ENCODE measurements at places on chromosomes 1 and 21. TPM values are rescaled to one million over a fixed set of nuclear protein-coding genes. Genes with fewer than 3 reads are reported as not detected.

Gene MAP3K6
- polyA plus RNA-seq, result 14.9 TPM

Gene FMO5
- polyA plus RNA-seq, result 2.4 TPM

Gene PRRX1
- polyA plus RNA-seq, result 179 TPM

Gene DNM3
- 1.9 TPM for polyA plus RNA-seq

Gene CPLANE2
- 4.9 TPM for polyA plus RNA-seq

Gene PTPN7
- polyA plus RNA-seq, result 1.1 TPM

Gene CD34
- polyA plus RNA-seq, result 151 TPM

Gene SH2D5
- polyA plus RNA-seq, result 0.44 TPM

Gene CLEC20A
- polyA plus RNA-seq, result not detected

Gene TBX19
- 1.7 TPM for polyA plus RNA-seq

Gene LDLRAD1
- not detected for polyA plus RNA-seq

Gene CLDN8
- not detected for polyA plus RNA-seq

Gene LCE6A
- not detected for polyA plus RNA-seq

All from hindlimb muscle (tissue), 1 donor.